ENCODE measurements at places on chromosomes 12 and 14.

GRCh38 chr14:24817212-24818057 is 183.4 kb upstream of the GZMB start:
- DNase-seq = no peak

GRCh38 chr14:94052662-94053061 is 26.5 kb downstream of the OTUB2 start:
- no peak for DNase-seq

- DNase-seq = no peak
These were observed 66.9 kb downstream of the CMKLR1 start for GRCh38 chr12:108271951-108272872.

- DNase-seq = no peak
These were observed 228.9 kb upstream of the EGLN3 start for GRCh38 chr14:34179727-34180126.

- no peak for DNase-seq
These were observed 261.7 kb downstream of the NEDD1 start for GRCh38 chr12:97168804-97169203.

Data from stimulated activated CD8-positive, alpha-beta memory T cell treated with anti-CD3 and anti-CD28 coated beads, Interleukin-4, amount 100 ng/mL, for 48 hours (primary cell).